ENCODE measurements at places on chromosomes 7 and 10.

DNA sequence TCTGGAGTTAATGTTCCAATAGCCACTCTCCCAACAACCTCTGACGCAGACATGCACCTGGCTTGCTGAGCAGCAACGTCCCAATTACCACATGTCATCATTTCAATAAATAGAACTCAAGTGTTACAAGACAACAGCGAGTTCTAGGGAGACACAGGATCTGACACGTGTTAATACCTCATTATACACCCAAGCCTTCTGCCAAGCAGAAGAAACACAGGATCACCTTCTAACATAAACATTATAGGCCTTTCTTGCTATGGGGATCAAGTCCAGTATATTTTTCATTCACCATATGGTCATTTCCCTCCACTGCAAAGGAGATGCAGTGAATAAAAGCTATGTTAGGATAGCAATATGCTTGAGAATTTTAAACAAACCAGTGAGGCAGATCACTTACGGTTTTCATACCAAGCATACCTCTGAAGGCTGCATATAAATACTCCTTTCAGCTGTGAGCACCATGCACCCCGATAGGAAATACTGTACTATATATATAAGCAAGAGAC lies 74.2 kb downstream of the JAZF1 start:
- no peak for DNase-seq

DNA sequence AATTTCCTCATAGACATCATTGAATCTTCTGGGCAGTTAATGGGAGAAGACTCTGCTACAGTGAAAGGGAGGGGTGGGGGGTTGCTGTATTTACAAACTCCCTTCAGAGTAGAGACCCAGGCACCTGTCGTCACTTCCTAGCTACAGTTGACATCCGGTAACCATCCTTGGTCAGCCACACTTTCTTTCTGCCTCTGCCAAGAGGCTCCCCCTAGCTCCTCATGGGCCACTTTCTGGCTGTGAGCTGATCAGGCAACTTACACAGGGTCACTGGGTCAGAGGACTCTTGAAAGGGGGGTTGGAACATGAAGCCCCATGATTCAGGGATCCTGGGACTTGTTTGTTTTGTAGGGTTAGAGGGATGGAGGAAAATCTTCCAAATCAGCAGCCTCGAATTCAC lies 1.2 kb downstream of the TECPR1 start:
- peak; percentile 63 for DNase-seq

- DNase-seq: no peak
Measured at GRCh38 chr10:132647424-132647823, 109.8 kb downstream of the INPP5A start.

DNA sequence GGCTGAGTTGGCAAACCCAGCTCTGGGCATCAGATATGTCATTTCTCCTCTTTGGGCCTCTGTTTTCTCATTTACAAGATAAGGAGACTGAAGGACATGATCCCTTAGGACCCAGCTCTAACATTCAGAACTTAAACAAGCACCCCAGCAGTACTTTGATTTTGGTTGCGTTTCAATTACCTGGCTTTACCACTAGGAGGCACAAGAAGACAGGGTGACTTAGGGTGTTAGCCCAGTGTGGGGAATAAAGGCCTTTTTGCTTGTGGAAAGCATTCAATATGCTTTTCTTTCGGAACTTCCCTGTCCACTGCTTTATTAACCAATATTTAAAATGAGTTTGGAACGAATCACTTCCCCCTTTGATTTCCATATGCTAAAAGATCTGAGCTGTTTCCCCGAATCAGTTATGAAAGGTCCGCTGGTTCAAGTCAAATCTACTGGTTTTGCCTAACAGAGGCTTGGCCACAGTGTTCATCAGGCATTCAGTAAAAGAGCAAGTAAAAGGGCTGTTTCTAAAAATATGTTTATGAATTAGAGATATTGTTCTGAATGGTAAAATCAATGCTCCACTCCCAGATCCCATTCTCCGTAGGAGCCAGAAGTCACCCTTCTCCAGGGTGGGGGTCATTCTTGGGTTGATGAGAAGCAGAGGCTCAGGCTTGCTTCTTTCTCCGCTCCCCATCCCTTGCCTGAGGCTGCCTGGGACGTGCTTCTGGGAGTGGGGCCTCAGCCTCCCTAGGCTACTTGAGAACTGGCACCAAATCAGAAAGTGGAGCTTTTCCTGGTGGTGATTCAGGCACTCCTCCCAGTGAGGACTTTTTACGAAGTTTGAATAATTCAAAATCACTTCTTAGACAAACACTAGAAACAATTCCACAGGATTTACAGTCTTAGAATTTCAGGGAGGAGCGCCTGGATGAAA lies 105.5 kb downstream of the MYOF start:
- peak; percentile 52 for DNase-seq

GRCh38 chr10:12529976-12530375 lies 180.6 kb downstream of the CAMK1D start:
- DNase-seq: no peak

DNA sequence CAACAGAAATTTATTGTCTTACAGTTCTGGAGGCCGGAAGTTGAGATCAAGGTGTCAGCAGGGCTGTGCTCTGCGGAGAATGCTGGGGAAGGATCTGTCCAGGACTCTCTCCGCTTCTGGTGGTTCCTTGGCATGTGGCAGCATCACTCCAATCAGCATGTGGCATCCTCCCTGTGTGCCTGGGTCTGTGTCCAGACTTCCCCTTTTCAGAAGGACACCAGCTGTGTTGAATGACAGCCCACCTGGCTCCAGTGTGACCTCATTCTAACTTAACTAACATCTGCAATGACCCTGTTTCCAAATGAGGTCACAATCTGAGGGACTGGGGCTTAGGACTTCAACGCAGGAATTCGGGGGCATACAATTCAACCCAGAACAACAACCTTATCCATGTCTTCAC lies 141.9 kb downstream of the BMS1 start:
- DNase-seq: no peak

- DNase-seq: no peak
Measured at GRCh38 chr7:105189859-105190492, 176.0 kb downstream of the KMT2E start.

DNA sequence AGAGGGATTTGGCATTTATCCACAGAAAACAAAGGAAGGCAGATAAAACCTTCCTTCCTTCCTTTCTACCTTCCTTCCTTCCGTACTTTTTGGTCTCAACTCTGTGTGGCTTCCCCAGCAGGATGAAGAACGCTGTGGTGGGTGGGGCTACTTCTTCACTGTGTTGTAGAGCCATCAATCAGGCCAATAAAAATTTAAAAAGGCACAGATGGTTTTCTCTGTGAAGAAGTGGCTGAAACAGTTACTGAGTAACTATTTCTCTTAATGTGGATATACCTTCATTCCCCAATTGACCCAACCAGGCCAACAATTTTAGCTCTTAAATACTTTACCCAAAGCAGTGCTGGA lies 75.8 kb downstream of the ZNF92 start:
- no peak for DNase-seq

- no peak for DNase-seq
Measured at GRCh38 chr10:79335470-79336235, 11.6 kb upstream of the PPIF start.

DNA sequence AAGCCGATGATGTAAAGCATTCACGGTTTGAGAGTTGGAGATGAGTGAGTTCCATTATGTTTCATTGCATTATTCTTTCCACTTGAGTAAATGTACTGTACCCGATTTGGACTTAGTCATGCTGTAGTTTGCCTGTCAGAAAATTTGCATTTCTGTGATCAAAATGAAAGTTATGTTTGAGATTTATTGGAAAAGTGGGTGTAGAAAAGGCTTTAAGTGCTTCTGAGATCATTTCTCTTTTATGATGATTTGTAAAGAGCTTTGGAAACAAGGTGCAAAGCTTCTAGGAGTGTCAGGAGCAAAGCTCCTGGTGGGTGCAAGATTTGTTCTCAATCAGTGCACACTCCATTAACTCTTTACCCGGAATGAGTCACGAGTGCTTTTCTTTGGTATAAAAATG lies 204.1 kb upstream of the POM121L12 start:
- no peak for DNase-seq

DNA sequence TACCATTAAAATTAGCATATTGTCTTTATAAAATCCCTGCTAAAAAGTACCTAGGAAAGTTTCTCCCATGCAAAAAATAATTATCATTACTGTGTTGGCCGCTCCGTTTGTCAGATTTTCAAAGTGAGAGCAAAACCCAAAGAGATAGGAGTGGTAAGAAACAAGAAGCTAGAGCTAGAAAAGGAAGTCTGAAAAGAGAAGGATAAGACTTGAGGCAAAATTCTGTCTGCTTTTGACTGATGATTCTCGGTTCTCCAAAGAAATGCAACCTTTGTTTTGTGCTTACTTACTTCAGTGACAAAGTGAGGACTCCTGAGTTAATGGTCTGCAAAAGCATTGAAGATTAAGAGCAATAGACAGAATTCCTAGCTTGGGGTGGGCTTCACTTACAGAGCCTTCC lies 33.3 kb upstream of the CAPZA2 start:
- no peak for DNase-seq

DNA sequence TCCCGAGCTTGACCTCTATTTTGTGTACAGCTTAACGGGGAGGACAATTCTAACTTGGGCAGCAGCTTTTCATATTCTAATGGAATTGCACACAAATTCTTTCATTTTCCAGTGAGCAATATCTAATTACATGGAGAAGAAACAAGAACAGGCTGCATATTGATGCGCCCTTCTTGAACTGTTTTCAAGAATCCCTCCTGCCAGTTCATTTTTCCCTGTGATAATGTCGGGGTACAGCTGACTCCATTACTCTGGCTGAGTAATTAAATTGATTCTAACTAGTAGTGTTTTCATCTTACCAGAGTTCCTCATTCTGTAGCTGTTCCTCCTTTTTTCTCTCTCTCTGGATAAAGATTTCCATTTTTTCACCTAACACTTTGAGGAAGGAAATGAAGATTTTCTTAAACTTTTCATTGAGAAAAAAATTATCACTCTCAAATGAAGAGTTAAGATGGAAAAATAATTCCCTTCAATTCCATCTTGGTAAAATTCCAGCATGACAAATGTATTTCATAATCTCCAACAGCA lies 190.9 kb downstream of the FANK1 start:
- DNase-seq: no peak

- DNase-seq: no peak
Measured at GRCh38 chr10:31975157-31975765, 46.6 kb upstream of the ARHGAP12 start.

DNA sequence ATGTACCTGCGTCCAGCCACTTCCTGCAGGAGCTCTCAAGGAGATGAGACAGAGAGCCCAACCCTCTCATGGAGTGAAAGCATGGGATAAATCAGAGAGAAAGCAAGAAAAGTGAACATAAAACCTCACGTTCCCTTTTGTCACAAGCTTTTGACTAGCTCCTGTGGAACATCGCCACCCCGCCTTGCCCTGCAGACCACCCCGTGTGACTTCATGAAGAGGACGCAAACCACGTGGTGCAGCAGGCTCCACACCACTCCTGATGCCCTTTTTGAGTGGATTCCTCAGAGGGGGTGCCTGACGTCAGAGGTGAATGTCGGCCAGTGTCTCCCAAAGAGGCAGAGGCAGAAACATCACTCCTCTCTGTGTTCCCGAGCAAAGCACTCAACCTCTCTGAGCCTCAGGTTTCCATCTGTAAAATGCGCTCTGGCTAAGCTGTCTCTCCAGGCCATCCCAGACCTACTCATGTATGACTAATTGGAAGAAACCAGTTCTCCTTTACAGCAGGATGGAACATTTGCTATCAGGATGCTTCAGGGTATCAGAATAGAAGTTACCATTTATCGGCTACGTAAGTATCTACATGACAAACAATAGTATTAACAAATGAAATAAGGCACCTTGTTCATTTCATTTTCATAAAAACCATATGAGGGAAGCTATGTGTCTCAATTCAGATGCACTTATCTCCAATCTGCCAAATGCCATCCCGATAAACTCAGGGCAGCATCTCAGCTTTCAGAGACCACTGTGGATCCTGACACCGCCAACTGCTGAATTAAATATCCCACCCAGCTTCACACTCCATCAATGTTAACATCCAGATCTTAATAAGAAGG lies 5.3 kb downstream of the ZNF488 start:
- no peak for DNase-seq

GRCh38 chr7:111775206-111775605 lies 212.9 kb upstream of the IMMP2L start:
- DNase-seq: no peak

- DNase-seq: peak; percentile 55
Measured at GRCh38 chr7:43764039-43764761, 5.7 kb downstream of the BLVRA start.

DNA sequence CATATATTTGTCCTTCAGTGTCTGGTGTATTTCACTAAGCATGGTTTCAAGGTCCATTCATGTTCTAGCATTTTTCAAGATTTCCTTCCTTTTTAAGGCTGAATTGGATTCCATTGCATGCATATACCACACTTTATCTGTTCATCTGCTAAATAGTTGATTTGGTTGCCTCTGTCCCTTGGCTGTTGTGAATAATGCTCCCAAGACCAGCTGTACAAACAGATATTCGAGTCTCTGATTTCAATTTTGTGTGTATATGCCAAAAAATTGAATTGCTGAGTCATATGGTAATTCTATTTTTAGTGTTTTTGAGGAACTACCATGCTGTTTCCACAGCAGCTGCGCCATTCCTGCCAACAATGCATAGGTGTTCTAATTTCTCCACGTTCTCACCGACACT lies 216.4 kb downstream of the NRG3 start:
- DNase-seq: no peak

DNA sequence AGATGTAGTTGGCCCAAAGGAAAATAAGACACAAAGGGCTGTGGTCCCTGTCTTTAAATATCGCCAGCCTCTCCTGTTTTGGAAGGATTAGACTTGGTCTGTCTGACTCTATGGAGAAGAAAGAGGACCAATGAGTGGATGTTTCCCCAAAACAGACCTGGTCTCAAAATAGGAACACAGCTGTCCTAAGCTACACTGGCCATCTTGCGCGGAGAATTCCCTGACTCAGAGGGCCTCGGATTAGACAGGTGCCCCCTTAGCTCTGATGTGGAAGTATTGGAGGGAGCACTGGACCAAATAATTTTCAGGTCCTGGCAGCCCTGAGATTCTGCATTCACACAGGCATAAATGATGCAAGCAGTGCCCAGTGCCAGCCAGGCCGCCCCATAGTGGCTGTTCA lies 56.1 kb downstream of the CHST15 start:
- DNase-seq: no peak

DNA sequence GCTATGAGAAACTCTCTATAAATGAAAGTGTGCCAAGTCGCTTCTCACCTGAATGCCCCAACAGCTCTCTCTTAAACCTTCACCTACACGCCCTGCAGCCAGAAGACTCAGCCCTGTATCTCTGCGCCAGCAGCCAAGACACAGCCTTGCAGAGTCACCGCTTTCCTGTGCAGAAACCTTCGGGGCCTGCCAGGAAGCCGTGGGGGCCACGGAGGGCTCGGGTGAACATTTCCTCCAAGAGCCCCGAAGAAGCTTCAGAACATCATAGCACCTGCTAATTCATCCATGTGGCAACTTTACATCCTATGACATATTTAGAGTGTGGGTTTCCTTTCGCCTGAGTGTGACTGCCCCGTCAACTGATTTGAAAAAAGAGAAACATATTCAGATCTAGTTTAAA lies 55.7 kb upstream of the PRSS58 start:
- DNase-seq: peak; percentile 65

- no peak for DNase-seq
Measured at GRCh38 chr7:157469181-157470016, 132.6 kb downstream of the DNAJB6 start.

GRCh38 chr10:72085166-72085565 lies 3.2 kb downstream of the SPOCK2 start:
- no peak for DNase-seq

GRCh38 chr10:44178281-44178680 lies 206.6 kb downstream of the CXCL12 start:
- DNase-seq: no peak

Measured in CD4-positive, alpha-beta T cell treated with Interleukin-6 for 4 hours (primary cell).